T-cell (primary cell): ENCODE measurements at places on chromosomes 13 and 19.

DNA sequence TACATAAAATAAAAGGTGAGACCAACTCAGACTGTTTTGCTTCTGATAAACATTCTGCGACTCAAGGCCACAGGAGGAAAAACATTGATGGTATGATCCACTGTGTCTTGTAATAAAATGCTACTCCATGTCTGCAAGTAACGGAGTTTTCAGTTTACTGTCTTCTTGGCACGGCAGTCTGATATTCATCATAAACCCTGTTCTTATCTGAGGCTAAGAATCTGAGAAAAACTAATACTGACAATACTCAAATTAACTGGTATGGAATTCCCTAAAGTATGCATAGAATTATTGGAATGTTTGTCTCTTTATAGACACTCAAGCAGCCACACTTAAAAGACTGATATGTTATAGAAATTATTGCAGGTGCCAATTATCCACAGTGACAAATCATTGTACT is 125.5 kb downstream of the TBC1D4 start:
- no peak for DNase-seq

DNA sequence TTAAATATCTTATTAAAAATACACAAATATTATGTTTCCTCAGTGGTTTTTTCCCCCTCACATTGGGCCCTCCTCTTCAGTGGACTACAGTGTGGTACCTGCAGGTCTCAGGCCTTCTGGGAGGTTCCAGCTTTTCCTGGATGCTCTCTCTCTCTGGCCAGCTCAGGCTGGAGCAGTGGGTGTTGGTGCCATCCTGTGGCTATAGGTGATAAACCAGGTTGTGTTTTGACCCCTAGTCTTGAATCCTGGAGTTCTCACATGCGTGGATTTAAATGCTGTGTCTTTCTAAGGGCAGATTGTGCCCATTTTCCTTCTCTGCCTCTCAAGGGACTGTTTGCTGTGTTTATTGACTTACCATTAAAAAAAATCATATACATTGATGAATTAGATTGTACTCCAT is 41.2 kb upstream of the ZNF527 start:
- DNase-seq: no peak

- DNase-seq: no peak
These were observed 485.4 kb downstream of the RFC3 start for GRCh38 chr13:34303346-34303745.

DNA sequence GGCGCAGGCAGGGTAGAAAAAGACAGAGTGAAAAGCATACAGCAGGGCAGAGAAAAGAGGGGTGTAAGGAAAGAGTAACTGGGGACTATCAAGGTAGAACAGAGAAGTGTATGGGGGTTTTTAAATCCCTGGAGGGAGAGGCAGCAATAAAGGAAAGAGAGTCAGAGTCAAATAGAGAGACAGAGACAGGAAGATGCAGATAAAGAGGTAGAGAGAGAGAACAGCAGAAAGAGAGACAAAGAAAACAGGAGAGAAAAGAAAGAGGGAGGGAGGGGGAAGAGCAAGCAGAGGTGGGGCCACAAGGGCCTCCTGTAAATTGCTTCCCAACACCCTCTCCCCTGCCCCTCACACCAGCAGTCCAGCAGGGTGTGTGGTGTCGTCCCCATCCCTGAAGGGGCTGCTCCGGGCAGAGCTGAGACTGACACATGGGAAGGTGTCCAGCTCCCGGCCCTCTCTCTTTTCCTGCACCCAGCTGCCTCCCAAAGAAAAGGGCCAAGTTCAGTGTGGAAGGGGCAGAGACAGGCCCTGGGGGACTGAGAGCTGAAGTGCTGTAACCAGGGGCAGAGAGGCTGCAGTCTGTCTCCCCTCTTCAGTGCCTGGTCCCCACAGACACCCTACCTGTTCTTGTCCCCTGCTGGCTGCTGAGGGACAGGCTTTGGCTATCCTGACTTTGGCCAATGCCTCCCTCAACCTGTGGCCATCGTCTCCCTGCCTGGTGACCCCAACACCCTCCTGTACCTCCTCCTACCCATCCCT is 17.4 kb upstream of the POU2F2 start:
- DNase-seq: no peak

- DNase-seq: no peak
These were observed 4.2 kb upstream of the JSRP1 start for GRCh38 chr19:2260341-2260805.

DNA sequence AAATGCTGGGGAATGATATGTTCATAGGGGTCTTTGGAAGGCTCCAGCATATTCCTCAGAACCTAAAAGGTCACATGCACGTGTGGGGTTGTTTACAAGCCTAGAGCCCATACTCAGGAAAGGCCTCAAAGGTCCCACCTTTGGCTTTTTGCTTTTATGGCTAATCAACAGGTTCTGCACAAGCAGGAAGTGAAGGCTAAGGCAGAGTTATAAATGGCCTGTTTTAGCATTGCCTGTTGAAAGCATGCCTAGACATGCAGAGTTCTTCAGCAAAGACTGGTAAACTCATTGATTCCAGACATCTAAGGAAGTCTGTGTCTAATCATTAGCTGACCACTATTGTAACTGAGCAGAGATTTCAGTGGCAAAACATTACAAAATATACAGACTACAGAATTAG is 198.3 kb downstream of the KCNRG start:
- no peak for DNase-seq

DNA sequence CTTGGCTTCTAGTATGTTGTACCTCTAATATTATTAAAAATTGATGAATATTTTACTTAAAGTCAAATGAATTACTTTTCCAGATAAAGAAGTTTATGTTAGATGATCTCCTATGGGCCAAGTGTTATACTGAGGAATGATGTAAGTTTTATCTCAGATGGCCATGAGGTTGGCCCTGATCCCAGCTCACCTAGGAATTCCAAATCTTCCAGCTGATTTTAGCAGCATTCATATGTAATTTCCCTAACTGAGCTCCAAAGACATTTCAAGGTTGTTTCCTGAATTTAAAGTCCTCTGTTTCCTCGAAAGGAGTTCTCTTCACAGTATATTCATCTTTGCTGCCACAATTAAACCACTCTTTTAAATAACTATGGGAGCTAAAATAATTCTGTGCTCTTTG is 1670.4 kb upstream of the SPRY2 start:
- no peak for DNase-seq

- DNase-seq: no peak
These were observed 1155.1 kb downstream of the OLFM4 start for GRCh38 chr13:54183728-54184127.

GRCh38 chr19:38023671-38024541 is 116.9 kb downstream of the SIPA1L3 start:
- DNase-seq: no peak
